ENCODE measurements at places on chromosomes 13 and 19. TPM values are rescaled to one million over a fixed set of nuclear protein-coding genes. Genes with fewer than 3 reads are reported as not detected.

ZNF837 gene
- 2.3 TPM for total RNA-seq

CACNA1A gene
- 1.2 TPM for total RNA-seq

FCHO1 gene
- total RNA-seq: 87.2 TPM

GET3 gene
- 52.4 TPM for total RNA-seq

HSPB6 gene
- not detected for total RNA-seq

TDRD12 gene
- 0.39 TPM for total RNA-seq

SYNGR4 gene
- total RNA-seq: not detected

CD79A gene
- total RNA-seq: 9.3 TPM

GRIN2D gene
- total RNA-seq: 0.08 TPM
